ENCODE measurements at places on chromosomes 2 and 18.

DNA sequence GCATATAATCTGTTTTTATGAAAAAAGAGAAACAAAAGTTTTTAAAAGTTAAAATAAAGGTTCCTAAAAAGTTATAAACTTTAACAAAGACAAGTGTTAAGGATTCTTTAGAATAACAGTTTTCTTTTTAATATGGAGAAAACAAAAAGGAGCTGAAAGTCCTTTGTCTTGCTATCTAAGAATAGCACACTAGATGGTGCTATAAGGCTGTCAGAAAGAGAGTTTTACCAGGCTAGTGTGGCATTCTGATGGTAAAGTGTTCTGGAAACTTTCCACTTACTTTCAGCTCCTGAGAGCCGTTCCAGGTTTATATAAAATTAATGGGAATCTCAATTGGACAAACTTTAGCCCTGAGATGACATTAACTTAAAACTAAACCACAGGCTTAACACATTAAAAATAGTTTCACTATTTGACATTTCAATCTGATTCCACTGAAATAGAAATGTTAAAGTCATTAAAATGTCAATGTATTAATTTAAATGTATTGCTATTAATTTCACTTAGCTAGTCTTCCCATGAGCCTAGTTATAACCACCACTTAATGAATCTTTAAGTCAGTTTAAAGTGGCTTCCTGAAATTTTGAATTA is 3.7 kb downstream of the FBXO48 start:
- no peaks in the 10 kb centered on the region for H3K27me3 ChIP-seq
- no peak overlapping the region for H3K4me3 ChIP-seq
- no peak overlapping the region for H3K27ac ChIP-seq
- DNase-seq, result no peak

GRCh38 chr2:113829761-113830160 is 60.1 kb upstream of the ACTR3 start:
- H3K27me3 ChIP-seq, result no peaks in the 10 kb centered on the region
- no peak overlapping the region for H3K27ac ChIP-seq
- H3K36me3 ChIP-seq, result no peaks in the 10 kb centered on the region
- H3K4me3 ChIP-seq, result no peak overlapping the region
- DNase-seq, result no peak
- H3K4me1 ChIP-seq, result no peaks in the 10 kb centered on the region

GRCh38 chr2:120929829-120930228 is 194.2 kb downstream of the GLI2 start:
- H3K4me1 ChIP-seq, result peaks cover 6% of the 10 kb centered on the region
- H3K27me3 ChIP-seq, result no peaks in the 10 kb centered on the region
- H3K4me3 ChIP-seq, result no peak overlapping the region
- no peak overlapping the region for H3K27ac ChIP-seq
- DNase-seq, result no peak

- DNase-seq, result no peak
- no peaks in the 10 kb centered on the region for H3K36me3 ChIP-seq
- H3K27me3 ChIP-seq, result no peaks in the 10 kb centered on the region
- H3K4me1 ChIP-seq, result no peaks in the 10 kb centered on the region
- no peak overlapping the region for H3K27ac ChIP-seq
Observed at GRCh38 chr2:144133936-144134665, 385.8 kb downstream of the ZEB2 start.

DNA sequence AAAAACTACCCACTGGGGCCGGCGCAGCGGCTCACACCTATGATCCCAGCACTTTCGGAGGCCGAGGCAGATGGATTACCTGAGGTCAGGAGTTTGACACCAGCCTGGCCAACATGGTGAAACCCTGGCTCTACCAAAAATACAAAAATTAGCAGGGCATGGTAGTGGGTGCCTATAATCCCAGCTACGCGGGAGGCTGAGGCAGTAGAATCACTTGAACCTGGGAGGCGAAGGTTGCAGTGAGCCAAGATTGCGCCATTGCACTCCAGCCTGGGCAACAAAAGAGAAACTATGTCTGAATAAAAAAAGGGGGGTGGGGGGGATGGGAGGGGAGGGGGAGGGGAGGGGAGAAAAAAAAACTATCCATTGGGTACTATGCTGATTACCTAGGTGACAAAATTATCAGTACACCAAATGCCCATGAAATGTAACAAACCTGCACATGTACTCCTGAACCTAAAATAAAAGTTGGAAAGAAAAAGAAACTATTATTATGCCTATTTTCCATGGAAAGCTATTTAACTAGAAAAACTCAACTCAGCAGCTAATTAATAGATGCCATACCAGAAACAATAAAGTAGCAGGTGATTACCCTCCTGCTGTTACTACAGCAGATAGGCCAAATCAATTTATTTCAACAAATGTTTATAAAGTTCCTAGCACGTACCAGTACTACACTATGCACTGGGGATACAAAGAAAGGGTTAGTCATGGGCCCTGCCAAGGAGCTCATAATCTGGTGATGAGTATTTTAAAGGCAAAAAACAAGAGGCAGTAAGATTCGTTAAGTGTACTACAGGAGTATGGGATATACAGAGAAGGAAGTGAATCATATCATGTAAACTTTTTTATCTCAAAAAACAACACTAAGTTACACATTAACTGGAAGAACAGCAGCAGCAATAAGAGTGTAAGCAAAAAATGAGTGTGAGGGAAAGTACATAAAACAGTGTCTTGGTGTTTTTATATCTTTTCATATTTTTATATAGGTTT is 112.8 kb upstream of the SLC39A10 start:
- no peaks in the 10 kb centered on the region for H3K36me3 ChIP-seq
- no peaks in the 10 kb centered on the region for H3K4me1 ChIP-seq

DNA sequence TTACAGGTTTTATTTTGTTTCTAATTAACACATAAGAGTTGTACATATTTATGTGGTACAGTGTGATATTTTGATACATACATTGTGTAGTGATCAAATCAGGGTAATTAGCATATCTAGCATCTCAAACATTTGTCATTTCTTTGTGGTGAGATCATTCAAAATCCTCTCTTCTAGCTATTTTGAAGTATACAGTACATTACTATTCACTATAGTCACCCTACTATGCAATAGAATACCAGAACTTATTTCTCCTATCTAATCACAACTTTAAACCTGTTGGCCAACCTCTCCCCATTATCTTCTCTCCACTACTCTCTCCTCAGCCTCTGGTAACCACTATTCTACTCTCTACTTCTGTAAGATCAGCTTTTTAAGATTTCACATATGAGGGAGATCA is 325.8 kb downstream of the CYP26B1 start:
- H3K4me3 ChIP-seq, result no peak overlapping the region
- H3K4me1 ChIP-seq, result no peaks in the 10 kb centered on the region
- no peak for DNase-seq
- H3K27me3 ChIP-seq, result no peaks in the 10 kb centered on the region

- H3K4me3 ChIP-seq, result no peak overlapping the region
- H3K27me3 ChIP-seq, result no peaks in the 10 kb centered on the region
- H3K36me3 ChIP-seq, result no peaks in the 10 kb centered on the region
- no peak overlapping the region for H3K27ac ChIP-seq
Observed at GRCh38 chr2:50547521-50547920, 484.4 kb downstream of the NRXN1 start.

- DNase-seq, result no peak
- no peaks in the 10 kb centered on the region for H3K4me1 ChIP-seq
- peak overlapping the region; percentile 61 for H3K27ac ChIP-seq
- no peaks in the 10 kb centered on the region for H3K27me3 ChIP-seq
- no peaks in the 10 kb centered on the region for H3K36me3 ChIP-seq
- peak overlapping the region; percentile 89 for H3K4me3 ChIP-seq
Observed at GRCh38 chr2:174485788-174486562, 854 bp downstream of the GPR155 start.

DNA sequence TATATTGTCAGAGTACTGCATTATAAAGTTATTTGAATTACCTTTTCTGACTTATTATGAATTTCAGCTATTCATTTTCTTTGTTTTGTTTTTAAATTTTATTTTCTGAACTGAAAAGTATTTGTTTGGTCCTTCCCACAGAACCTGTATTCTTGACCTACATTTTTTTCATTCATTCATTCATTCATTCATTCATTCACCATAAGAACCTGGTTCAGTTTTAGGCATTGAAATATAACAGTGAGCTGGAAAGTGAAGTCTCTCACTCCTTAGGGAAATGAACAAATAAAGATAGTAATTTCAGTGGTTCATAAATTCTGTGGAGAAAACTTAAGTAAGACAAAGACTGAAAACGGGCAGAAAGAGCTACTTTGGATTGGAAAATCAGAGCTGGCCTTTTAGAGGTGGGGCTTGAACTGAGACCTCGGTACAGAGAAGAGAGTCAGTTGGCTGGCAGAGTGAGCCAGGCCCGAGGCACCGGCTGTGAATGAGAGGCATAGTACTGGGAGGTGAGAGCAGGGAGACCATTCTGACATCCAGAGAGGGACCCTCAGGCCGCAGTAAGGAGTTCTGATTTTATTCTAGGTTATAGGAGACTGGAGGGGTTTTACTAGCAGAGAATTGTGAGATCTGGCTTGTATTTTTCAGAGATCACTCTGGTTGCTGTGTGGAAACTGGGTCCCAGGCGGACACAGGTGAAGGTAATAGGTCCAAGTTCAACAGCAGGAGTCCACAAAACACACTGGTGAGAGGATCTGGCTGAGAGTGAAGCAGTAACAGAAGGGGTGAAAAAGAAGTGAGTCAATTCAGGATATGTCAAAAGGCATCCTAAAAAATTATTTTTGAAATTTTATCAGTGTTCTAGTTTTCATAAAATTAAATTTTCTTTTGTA is 75.8 kb upstream of the FN1 start:
- H3K36me3 ChIP-seq, result no peaks in the 10 kb centered on the region
- H3K27ac ChIP-seq, result no peak overlapping the region
- H3K27me3 ChIP-seq, result no peaks in the 10 kb centered on the region
- no peak overlapping the region for H3K4me3 ChIP-seq

GRCh38 chr2:127172306-127172705 is 47.8 kb downstream of the CYP27C1 start:
- peaks cover 4% of the 10 kb centered on the region for H3K4me1 ChIP-seq

GRCh38 chr2:135630488-135630887 is 99.2 kb downstream of the R3HDM1 start:
- no peak overlapping the region for H3K27ac ChIP-seq
- H3K4me1 ChIP-seq, result no peaks in the 10 kb centered on the region

- no peak overlapping the region for H3K27ac ChIP-seq
- no peak for DNase-seq
- no peaks in the 10 kb centered on the region for H3K4me1 ChIP-seq
- no peaks in the 10 kb centered on the region for H3K27me3 ChIP-seq
Observed at GRCh38 chr2:51247252-51247805, 215.4 kb upstream of the NRXN1 start.

GRCh38 chr18:39450958-39451357 is 1885.4 kb upstream of the CELF4 start:
- no peak for DNase-seq
- no peaks in the 10 kb centered on the region for H3K36me3 ChIP-seq
- H3K27ac ChIP-seq, result no peak overlapping the region
- peaks cover 4% of the 10 kb centered on the region for H3K4me1 ChIP-seq
- H3K27me3 ChIP-seq, result no peaks in the 10 kb centered on the region

GRCh38 chr2:177347570-177347969 is 45.0 kb upstream of the AGPS start:
- DNase-seq, result no peak
- no peaks in the 10 kb centered on the region for H3K27me3 ChIP-seq
- peaks cover 10% of the 10 kb centered on the region for H3K4me1 ChIP-seq

DNA sequence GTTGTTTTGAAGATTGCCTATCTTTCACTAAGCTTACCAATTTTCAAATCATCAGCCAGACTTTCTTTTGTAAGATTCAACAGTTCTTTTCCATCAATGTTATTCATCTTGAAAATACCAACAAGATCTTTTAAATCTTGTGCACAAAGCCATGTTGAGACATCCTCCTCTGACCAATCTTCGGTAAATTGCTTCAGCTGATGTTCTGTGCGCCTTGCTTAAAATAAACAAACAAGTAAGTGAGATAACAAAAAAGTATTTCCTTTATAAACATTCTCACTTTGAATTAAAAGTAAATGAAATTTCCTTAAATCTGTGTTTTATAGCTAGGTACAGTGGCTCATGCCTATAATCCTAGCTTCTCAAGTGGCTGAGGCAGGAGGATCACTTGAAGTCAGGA is 30.3 kb downstream of the WDSUB1 start:
- H3K4me3 ChIP-seq, result no peak overlapping the region

DNA sequence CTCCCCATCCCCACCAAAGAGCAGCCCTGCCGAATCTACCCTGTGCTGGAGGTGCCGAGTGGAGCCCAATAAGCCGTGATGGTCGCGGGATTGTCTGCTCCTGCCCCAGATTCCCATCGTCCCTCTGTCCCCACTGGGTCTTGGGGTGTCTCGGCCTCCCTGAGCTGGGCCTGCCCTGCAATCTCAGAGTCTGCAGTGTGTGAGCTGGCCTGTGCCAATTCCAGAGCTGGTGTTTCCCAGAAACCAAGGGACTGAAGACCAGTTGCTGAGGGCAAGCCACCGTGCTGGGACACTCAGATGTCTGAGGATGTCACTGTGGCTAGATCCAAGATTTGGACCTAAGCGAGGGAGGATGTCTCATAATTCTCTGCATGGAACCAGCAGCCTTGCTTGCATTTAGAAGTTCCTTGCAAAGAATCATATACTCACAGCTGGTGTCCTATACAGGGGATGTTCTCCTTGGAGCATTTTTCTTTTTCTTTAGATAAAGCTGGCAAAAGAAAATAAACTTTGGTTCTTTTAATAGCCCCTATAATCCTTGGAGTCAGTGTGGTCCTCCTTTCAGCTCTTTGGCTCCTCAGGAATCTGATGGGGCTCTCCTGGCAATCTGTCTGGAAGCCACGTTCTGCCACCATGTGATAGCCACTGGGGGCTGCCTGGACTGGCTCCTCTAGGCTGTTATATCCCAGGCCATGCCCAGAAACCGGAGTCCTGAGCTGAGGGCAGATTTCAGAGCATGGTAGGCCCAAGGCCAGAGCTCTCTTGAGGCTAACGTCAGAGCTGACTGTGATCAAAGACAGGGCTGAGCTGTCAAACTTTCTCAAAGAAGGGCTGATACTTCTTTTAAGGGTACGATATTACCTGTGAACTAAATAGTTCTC is 140.1 kb upstream of the HAAO start:
- no peak overlapping the region for H3K4me3 ChIP-seq
- H3K27me3 ChIP-seq, result no peaks in the 10 kb centered on the region
- no peaks in the 10 kb centered on the region for H3K36me3 ChIP-seq
- H3K4me1 ChIP-seq, result peaks cover 51% of the 10 kb centered on the region
- peak overlapping the region; percentile 42 for H3K27ac ChIP-seq

- H3K4me3 ChIP-seq, result no peak overlapping the region
- no peak for DNase-seq
- H3K27ac ChIP-seq, result no peak overlapping the region
- H3K27me3 ChIP-seq, result no peaks in the 10 kb centered on the region
- no peaks in the 10 kb centered on the region for H3K4me1 ChIP-seq
- H3K36me3 ChIP-seq, result peaks cover 71% of the 10 kb centered on the region
Observed at GRCh38 chr2:215332872-215333595, 21.2 kb downstream of the ATIC start.

DNA sequence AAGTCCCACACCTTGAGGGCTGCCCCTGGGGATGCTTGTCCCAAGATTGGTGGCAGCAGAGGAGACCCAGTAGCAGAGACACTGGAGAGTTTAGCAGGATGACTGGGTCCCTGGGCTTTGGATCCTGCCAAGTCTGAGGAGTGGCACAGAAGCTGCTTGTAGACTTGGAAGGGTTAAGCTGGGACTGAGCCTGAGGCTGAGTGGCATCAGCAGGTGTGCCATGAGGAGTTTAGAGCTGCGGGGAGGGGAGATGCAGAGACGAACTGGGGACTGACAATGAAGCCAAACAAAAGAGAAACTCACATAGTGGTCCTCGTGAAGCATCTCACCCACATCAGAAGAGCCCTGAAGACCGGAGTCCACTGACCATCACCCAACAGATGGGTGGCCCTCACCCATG is 329.7 kb upstream of the KLHL29 start:
- H3K27ac ChIP-seq, result no peak overlapping the region
- H3K4me1 ChIP-seq, result no peaks in the 10 kb centered on the region
- no peak for DNase-seq
- H3K36me3 ChIP-seq, result no peaks in the 10 kb centered on the region

Data from upper lobe of right lung (tissue), 1 donor.